ENCODE measurements at places on chromosomes 6 and 20.

- DNase-seq, result no peak
Measured at GRCh38 chr6:38396209-38396608, 243.5 kb downstream of the BTBD9 start.

- no peak for DNase-seq
Measured at GRCh38 chr6:131549811-131550210, 23.2 kb upstream of the ARG1 start.

DNA sequence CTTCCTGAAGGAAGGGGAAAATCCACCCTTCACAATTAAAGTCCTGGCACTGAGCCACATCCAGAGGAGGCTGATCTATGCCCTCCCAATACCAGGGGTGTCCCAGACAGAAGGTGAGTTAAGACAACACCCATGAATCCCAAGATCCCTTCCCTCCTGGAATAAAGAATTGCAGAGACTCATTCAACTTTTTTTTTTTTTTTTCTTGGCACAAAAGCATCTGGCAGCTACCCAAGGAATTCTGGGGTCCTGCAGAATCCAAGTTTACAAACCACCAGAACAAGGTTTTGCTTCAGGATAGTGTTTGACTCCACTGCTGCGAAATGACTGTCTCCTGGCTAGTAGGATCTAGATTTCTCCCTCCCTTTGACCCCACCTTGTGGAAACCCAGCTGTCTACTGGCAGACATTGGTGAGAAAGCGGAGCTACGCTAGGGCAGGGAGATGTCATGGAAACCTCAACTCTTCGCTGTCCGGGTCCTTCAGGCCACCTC is 37.4 kb downstream of the JAG1 start:
- no peak for DNase-seq

DNA sequence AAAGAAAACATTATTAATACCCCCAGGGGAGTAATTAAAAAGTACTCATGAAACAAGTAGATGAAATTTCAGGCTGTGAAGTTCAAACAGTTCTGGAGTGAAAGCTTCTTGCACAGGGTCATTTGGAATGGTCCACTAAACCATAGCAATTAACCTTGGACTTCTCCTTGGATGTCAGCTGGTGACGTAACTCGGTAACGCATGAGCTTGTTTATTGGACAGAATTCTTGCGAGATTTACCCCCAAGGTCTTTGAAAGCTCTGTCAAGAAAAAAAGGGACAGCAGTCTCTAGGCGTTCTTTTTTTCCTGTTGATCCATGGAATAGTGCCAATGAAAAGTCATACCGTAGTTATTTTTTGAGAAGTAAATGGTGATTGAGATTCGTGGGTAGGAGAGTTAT is 2.2 kb downstream of the CD83 start:
- no peak for DNase-seq

- DNase-seq, result no peak
Measured at GRCh38 chr6:122751326-122751725, 28.2 kb upstream of the FABP7 start.

- DNase-seq, result no peak
Measured at GRCh38 chr6:110338820-110339470, 19.2 kb downstream of the METTL24 start.

DNA sequence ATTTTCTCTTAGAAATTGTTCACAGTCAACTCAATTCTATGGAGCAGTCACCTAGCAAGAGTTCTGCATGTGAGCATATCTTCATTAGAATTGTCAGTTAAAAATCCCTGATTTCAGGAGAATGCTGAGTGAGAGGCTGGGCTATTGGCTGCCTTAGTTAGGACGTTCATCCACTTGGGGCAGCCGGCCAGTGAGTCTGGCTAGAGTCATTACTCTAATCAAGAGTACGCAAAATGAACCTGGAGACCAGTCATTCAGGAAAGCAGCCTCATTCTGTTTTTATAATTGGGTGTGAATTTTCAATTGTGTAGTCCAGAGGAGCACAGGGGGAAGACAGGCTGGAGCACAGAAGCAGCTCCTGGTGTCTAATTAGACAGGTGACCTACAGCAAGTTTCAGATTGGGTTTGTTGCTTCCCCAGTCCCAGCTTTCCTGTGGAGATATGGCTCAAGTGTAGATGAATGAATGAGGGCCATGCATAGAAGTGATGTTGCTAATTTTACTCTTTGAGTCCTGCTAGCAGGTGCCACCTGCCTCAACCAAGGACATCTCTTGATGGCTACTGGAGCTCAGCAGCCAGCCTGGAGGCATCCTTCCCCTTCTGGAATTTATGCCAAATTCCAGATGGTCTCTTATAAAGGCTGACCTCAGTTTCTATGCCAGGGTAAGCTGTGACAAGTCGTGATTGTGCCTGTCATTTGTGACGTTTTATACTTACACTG is 265.7 kb downstream of the NKAIN2 start:
- DNase-seq, result no peak

DNA sequence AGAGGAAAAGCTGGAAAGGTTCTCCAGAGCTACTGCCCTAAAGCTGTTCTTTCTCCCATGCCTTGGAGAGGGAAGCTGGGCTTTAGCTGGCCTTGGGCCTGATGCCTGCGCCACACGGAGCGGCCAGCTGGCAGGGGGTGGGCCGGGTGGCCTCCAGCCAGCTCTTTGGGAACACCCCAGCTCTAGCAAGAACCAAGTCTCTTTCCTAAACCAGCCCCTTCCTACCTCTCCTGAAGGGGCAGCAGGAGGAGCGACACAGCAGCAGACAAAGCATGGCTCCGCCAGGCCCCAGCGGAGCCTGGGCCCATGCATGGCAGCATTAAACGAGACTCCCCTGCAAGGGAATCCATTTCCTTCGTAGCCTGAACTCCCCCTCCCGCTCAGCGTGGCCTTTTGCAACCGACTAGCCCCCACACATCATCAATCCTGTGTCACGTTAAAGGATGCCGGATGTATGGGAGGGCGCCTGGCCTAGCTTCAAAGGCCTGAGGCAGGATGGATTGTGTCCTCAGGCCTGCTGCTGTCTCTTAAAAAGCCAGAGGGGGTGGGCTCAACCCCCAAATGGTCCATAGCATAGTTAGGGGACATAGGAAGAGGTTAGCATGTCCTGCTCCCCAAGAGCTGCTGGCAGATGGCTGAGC is 14.0 kb downstream of the MRPS18A start:
- no peak for DNase-seq

- peak; percentile 52 for DNase-seq
Measured at GRCh38 chr20:24948939-24949679, at the start of gene CST7. Gene CST7, plus strand, starts transcription at chr20:24949269. Its CDS starts 237 bp downstream, at chr20:24949506.

DNA sequence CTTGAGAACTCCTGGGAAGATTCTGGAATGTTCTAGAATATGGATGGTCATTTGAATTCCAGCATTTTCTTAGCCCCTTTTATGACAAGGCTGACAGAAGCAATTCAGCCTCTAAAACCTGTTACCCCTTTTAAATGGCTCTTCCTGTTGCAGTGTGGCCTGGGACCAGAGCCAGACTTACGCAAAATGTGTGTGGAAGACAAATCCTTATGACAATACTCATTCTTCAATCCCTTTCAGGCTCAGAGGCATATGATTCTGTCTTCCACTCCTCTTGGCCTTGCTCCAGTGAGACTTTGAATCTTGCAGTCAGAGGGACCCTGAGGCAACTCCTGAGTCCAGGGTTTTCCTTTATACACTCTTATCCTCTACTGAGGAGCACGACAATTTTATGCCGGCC is 287.0 kb downstream of the CLIC5 start:
- no peak for DNase-seq

- DNase-seq, result no peak
Measured at GRCh38 chr6:28565823-28566526, 40.3 kb downstream of the GPX5 start.

DNA sequence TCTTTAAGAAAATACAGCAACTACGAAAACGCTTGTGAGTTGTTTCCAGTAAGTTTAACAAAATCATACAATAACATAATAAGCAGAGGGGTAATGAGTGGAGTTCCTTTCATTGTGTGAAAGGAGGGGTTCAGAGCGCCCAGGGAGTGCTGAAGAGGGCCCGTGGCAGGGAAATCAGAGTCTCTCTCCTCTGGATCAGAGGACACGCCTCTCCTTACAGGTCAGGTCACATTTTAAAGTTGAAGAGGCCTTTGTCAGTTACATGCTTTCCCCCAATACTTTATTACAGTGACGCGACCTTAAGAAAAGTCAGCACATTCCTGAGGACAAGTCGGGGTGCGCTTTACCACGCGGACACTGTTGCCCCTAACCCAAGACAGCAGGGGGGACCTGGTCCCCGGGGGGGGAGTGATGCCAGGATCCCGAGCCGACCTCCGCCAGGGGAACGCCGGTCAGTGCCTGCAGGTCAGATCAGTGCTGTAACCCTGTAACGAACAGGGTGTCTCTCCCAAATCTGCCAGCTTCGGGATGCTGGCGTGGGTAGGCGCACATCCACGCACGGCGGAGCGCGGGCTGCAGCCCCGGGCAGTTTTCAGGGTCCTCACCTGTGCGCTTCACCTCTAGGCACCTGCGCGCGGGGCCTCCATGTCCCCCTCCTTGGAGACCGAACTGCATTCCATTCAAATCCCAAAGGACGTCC is 848 bp downstream of the DACT2 start:
- no peak for DNase-seq

- no peak for DNase-seq
Measured at GRCh38 chr20:52896348-52896747, 75.8 kb upstream of the TSHZ2 start.

DNA sequence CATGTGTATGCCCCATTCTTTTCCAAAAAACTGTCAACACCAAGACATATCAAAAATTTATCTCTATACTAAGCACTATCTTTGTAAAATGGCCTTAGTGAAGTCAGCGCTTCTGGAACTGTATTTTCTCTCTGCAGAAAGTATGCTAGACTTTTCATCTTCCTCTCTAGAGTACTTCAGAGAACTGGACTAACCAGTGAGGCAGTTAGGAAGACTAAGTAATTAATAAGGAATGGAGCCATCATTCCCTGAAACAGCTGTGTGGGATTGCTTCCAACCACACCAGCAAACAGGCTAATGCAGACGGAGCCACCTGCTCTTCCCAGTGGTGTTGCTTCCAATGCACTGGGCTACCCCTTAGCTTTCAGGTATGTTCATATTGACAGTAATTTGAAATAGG is 169.1 kb upstream of the FUT9 start:
- DNase-seq, result no peak

- no peak for DNase-seq
Measured at GRCh38 chr6:47428288-47428687, 49.3 kb upstream of the CD2AP start.

DNA sequence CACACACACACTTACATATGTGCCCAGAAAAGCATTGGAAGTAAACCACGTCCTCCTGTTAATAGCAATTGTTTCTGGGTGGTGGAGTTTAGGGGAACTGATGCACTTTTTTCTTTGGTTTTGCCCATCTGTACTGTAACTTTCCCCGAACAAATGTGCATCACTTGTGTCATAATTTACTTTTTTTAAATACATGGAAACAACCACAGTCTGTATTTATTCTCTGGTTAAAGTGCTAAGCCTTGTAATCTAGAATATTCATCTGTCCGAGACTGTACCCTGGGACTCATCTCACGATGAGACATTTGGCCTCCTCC is 61.5 kb upstream of the CD93 start:
- no peak for DNase-seq

DNA sequence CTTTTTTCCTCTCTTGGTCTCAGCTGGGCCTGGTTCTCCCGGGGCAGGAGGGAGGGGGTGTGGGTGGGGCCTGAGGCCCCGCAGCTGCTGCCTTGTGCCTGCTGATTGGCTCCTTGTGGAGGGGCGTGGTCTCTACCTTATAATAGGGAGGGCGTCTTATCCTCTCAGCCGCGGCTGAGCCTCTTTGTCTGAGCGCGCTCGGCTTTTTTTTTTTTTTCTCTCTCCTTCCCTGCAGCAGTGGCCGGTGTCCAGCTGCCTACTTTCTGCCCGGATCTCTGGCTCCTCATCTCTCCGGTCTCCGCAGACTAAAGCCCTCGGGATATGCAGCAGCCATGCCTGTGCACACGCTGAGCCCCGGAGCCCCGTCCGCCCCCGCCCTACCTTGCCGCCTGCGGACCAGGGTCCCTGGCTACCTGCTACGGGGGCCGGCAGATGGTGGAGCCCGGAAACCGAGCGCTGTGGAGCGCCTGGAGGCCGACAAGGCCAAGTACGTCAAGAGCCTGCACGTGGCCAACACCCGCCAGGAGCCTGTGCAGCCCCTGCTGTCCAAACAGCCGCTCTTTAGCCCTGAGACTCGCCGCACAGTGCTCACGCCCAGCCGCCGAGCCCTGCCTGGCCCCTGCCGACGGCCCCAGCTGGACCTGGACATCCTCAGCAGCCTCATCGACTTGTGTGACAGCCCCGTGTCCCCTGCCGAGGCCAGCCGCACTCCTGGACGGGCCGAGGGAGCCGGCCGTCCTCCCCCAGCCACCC is 11.1 kb downstream of the FAM110A start:
- peak; percentile 76 for DNase-seq

DNA sequence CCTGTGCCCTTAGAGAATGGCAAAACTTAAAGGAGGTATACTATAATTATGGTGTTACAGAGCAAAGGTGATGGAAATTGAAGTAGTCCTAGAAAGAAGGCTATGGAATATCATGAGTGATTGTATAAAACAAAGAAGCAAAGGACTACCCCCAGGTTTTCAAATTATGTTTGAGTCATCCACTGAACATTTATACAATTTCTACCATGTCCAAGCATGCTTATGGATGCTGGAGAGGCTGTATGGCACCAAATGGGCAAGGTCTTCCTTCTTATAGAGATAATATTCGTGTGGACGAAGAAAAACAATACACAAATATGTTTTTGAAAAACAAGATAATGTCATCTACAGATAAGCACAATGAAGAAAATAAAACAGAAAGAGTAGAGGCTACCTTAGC is 177.5 kb downstream of the KHDC1L start:
- no peak for DNase-seq

DNA sequence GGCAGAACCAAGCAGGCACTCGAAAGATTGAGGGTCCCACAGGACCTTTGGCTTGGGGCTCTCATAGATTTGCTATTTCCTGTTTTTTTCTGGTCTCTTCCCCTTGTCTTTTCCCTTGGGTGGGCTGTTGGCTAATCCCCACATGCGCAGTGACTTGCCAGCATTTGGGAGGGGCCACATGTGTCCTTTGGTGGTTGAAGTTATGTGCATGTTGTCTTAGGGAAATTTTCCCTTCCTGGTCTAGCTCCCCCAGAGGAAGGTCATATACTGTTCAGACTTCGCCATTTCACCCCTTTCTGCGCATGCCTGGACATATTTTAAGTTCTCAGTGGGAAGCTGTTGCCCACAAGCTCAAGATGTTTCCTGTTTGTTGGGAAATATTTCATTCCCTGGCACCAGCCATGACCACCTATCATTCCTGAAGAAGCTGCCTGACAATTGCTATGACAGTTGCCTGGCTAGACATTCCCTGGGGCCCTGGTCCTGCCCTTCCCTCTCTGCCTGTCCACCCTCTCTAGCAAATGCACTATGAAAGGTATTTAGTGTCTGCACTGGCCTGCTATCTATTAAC is 156.2 kb upstream of the THBS2 start:
- no peak for DNase-seq

- DNase-seq, result no peak
Measured at GRCh38 chr20:24698706-24699206, 229.3 kb downstream of the SYNDIG1 start.

DNA sequence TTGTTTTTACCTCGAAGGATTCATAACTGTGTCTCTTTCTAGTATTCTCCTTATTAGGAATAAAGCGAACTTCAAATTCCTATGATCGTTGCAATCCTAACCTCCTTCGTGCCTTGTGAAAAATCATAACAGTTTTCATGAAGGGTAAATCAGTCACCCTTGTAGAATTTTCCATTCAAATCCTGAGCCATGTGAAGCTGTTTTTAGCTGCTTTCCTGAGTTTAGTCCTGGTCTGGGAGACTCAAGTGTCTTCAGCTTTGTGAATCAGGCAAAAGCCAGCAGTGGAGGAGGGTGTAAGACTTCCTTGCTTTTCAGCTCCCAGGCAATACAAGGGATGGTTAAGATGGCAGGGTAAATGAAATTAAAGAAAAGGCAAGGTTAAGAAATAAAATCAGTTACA is 24.3 kb downstream of the GCNT2 start:
- no peak for DNase-seq

GRCh38 chr6:132763269-132763668 is 5.6 kb upstream of the VNN2 start:
- DNase-seq, result no peak

Measured in stimulated activated CD4-positive, alpha-beta T cell treated with anti-CD3 and anti-CD28 coated beads, Interleukin-1b, Interleukin-23, amount 100 ng/mL, for 1 hour (primary cell).